ENCODE measurements at places on chromosomes 7 and 10.

- no peak for DNase-seq
Measured at GRCh38 chr10:35592441-35592840, 12.7 kb upstream of the GJD4 start.

- no peak for DNase-seq
Measured at GRCh38 chr10:118746246-118746645, 8.5 kb downstream of the CACUL1 start.

GRCh38 chr10:866577-866941 is 64.9 kb downstream of the LARP4B start:
- no peak for DNase-seq

- no peak for DNase-seq
Measured at GRCh38 chr10:68163735-68164134, 54.4 kb downstream of the MYPN start.

DNA sequence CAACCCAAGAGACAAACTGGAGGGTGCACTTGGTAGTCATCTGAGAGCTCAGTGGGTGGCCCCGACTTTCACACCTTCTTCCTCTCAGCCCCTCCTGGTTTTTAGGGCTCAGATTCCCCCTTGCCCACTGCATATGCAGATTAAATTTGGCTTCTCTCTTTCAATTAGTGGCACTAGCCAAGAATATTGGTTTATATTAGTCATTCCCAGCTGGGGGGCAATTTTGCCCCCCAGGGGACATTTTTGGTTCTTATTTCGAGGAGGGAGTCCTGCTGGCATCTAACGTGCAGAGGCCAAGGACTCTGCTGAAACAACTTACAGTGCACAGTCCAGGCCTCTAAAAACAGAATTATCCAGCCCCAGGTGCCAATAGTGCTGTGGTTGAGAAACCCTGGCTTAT is 216.0 kb downstream of the RPS24 start:
- no peak for DNase-seq

DNA sequence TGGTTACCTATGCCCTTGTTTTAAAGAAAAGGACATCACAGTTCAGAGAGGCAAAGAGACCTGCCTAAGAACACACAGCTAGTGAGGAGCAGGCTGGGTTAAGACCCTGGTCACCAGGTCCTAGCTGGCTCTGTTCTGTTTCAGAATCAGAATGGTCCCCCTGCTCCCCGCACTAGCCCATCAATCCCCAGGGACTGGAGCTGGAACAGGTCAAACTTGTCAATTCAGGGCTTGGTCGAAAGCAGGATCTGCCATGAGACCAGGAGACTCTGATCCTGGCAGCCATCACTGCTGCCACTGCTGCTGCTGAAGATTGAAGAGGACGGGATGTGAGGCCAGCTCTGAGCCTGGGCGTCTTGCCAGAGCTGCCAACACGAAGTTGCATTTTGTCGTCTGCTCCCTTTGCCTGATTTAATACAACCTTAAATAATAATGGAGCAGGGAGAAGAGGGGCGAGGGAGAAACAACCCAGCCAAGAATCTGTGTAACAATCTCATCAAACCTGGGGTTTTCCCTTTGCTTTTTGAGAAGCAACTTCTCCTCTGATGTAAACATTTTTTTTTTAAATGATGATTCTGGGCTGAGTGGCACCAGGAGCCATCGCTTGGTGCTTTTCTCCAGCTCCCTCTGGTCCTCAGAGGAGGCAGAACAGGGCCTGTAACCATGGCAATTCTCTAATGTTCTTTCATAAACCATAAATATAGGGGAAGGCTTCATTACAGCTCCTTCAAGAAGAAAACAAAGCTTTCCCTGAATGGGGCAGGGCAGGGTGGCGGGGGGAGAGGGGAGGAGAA is 119.0 kb upstream of the SORCS3 start:
- DNase-seq = no peak
